ENCODE measurements at places on chromosomes 3 and 15. TPM values are rescaled to one million over a fixed set of nuclear protein-coding genes. Genes with fewer than 3 reads are reported as not detected.

TRAIP gene
- total RNA-seq, result 14.9 TPM

INAFM2 gene
- 5.3 TPM for total RNA-seq

RPN1 gene
- 159 TPM for total RNA-seq

RASGRP1 gene
- total RNA-seq, result 0.31 TPM

POLQ gene
- 6.3 TPM for total RNA-seq

TP63 gene
- 0.27 TPM for total RNA-seq

Measured in A549 treated with ZK216348 at 1 μM for 4 hours (cell line).